Astrocyte of the hippocampus (primary cell): ENCODE measurements at places on chromosomes 11 and 22.
A peak's percentile ranks its signal among the peaks of the same experiment; 100 is the strongest.

DNA sequence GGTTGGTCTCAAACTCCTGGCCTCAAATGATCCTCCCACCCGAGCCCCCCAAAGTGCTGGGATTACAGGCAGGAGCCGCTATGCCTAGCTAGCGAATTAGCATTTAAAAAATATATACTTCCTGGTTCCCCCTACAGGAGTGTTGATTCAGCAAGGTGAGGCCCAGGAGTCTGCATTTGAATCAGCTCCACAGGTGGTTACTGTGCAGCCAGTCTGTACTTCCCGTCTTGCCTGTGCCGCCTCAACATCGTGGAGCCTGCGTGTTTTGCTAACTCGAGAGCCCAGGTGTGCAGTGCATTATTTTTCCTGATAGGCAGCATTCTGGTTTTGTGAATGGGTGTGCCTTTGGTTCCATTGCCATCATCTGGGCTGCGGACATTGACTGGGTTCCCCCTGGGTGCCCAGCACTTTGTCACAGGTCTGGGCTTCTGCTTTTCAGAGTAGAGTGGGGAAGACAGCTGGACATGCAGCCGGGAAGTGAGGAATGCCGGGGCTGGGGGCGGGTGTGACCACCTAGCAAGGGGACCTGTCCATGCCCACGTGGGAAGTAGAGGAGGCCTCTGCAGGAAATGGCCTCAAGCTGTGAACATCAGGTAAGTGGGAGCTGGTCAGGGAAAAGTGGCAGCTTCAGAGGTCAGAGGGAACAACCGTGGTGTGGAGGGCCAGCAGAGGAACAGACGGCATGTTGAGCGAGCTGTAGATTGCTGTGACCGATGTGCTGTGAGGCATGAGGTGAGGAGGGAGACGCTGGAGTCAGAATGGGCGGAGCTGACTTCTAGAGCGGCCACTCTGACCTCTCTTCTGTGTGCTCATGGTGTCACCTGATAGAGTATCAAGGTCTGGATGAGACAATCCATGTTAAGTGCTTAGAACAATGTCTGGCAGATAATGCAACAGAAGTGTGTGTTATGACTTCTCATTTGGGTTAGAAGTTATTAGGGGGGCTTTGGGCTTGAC is 42.2 kb downstream of the PPFIA1 start:
- DNase-seq, result no peak

DNA sequence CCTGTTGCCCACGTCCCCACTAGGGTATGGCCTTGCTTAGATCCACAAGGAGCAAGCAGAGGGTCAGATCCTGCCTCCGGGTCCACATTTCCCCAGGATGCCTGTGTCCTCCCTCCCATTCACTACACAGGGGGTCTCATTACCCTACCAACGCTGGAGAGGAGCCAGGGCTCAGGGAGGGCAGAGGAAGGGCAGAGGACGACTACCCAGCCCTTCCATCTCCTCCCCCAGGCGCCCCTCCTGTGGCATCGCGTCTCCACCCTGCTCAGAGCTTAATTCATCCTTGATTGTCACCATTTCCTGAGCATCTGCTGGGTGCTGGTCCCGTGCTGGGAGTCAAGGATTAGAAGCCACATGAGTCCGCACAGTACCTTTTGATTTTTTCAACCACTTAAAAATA is 5.0 kb downstream of the NFAM1 start:
- DNase-seq, result no peak

- peak; percentile 48 for DNase-seq
Observed at GRCh38 chr22:45804319-45804985, 132.8 kb downstream of the ATXN10 start.

GRCh38 chr22:21067901-21068680 is 22.3 kb downstream of the LRRC74B start:
- no peak for DNase-seq

GRCh38 chr11:70501933-70502540 is 103.7 kb downstream of the CTTN start:
- no peak for DNase-seq

- peak; percentile 84 for DNase-seq
Observed at GRCh38 chr11:47373876-47374719, 4.2 kb downstream of the SPI1 start.

DNA sequence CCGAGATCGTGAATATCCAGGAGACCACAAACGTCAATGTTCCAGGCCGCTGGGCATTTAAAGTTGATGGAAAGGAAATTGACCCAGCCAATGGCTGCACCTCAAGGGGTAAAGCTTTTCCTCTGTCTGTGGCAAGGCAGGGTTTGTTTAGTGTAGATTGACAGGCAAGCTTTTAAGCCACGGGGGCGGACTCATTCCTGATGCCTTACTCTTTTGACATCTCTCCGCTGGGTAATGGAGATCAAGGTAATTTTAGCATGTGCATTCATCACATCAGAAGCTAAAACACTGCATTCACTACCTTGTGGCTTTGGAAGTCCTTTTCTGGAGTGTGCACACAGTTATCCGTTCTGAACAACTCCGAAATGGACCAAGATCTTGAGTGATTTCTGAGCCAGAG is 12.6 kb downstream of the TECTA start:
- DNase-seq, result peak; percentile 32

GRCh38 chr11:66934950-66935779 is 23.0 kb downstream of the PC start:
- DNase-seq, result no peak

- no peak for DNase-seq
Observed at GRCh38 chr22:47050401-47051051, 288.1 kb downstream of the TBC1D22A start.

DNA sequence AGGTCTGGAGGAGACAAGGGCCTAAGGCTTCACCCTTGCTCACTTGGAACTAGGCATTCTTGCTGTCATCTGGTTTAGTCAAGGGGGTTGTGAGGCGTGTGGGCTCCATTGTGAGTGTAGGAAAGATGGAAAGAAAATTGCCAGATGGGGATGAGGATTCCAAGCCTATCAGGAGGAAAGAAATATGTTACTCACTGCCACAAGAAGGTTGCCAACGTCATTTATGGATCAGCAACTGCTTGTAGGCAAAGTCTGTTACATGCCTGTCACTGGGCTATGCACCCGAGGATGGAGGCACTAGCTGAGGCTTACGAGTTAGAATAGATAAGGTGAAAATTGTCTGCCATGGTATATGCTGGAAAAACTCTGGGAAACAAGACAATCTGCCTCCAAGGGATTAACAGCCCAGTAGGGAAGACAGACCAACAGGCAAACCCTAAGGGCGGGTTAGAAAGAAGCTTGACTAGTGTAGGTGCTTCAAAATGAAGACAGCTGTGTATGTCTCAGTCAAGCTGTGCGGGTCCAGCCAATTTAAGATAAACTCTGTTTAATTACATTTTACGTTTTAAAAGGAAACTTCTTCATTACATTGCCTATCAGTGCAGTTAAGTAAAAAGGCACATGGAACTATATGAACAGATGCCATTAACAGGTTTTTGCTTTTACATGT is 47.4 kb downstream of the SNX19 start:
- no peak for DNase-seq

DNA sequence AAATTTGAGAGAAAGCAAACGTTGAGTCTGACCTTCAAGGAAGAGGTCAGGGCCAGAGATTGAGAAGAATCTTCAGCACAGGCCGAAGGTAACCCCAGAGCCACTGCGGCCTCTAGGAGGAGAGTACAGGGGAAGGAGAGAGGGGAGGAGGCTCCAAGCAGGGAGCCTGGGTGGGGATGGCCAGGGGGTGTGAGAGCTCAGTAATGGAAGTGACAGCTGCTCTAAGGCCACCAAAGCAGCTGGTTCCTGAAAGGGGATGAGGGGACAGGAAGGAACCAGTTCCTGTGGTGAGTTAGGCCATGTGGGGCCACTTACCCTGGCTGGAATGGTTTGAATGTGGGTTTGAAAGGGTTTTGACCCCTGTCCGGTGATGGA is 46.1 kb downstream of the PISD start:
- DNase-seq, result no peak

GRCh38 chr11:62965574-62965973 is 19.2 kb downstream of the SLC22A6 start:
- no peak for DNase-seq

GRCh38 chr11:27847496-27847895 is 147.2 kb upstream of the BDNF start:
- DNase-seq, result no peak

GRCh38 chr11:105004021-105004420 is 18.9 kb downstream of the CASP5 start:
- DNase-seq, result no peak

DNA sequence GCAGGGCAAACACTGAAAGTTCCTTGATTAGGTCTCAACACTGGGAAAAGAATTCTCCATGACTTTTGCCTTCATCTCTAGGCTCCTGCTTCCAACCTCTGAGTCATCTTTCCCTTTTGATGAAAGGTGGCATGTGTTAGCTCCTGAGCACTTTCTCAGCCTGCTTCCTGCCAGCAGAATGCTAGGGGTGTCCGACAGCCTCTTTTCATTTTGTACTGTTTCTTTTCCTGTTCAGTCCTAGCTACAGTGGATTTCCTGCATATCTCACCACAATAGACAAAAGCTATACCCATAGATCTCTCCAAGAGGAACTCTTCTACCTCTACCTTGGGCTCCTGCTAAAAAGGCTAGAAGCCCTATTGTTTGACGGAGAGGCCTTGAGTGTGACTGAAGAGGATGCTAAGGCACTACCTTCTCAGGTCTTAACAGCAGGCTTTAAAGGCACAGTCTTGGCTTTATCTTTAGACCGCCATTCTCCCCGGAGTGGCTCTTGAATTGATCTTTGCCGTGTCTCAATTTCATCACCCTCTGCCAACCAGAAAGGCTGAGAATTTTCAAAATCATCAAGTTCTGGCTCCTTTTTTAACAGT is 145.5 kb downstream of the RBFOX2 start:
- peak; percentile 63 for DNase-seq

DNA sequence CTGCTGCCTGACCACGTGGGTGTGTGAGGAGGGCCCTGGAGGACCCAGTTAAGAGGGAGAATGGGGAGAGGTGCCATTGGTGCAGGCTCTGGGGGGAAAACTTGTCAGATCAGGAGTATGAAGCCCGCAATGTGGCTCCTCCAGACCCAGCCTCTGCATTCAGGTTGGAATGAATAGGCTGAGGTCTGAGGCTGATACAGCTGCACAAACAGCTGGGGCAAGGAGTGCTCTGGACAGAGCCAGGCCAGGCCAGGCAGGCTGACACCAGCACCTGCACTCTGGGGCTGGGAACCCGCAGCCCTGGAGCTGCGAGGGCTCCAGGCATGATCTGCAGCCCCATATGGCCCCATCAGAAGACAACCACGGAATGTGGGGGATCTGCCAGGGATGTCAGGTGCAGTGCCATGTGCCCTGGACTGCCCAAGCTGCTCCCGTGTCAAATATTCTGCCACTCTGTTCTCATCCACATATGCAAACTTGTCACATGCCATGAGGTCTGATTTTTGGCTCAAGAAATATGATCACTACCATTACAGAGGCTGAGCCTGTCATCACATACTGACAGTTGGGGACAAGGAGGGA is 27.2 kb upstream of the KCNJ11 start:
- no peak for DNase-seq

DNA sequence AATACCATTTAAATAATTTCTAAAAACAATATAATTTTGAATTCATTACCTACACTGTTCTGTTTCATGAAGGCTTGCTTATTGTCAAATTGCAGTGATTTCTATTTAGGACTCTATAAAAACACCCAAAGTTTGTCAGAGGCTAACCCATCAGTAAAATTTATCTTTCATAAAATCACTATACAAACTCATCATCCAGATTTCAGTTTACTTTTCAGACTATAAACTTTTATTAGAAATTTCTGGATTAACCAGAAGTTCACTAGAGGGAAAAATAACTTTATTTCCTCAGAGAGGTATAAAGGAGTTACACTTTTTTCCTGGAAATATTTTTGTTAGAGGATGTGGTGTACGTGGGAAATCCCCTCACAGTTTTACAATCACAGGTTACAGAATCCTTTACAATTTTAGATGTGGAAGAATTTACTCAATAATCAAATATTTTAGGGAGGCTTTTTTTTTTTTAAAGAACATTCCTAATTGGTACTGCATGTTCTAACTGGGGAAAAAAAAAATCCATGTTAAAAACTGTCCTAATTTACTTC is 176.7 kb downstream of the SWAP70 start:
- DNase-seq, result no peak

- no peak for DNase-seq
Observed at GRCh38 chr11:56906683-56907148, 82.0 kb upstream of the OR5AK2 start.

GRCh38 chr11:124725719-124726105 is 14.0 kb upstream of the NRGN start:
- DNase-seq, result no peak

DNA sequence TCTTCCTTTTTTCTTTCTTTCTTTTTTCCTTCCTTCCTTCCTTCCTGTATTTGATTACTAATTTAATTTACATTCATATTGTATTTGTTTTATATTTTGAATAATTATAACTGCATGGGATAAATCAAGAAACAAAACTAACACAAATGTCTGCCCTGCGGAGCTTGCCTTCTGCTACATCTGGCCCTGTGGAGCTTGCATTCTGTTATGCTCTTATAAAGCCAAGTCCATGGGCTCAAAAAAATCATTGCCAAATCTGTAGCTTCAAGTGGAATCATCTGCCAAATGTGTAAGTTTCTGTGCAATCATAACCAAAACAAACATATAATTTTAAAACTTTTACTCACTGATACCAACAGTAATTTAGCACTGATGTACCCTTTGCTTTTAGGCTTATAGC is 8.0 kb upstream of the OR52J3 start:
- DNase-seq, result no peak

DNA sequence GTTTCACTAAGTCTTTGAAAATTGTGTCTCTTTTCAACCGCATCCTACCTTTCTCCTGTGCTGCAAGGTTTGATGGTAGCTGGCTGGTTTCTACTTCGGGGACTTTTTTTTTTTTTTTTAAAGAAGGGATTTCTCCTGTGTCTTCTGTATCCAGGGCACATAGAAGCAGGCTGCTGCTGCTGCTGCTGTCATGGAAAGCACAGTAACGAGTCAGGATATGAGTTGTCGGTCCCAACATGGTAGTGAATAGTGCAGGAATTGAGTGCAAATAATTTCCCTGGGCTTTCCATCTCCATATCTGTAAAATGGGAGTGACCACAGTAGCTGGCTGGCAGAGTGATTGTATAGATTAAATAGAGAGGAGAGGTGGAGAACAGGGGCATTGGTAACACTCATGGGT is 118.3 kb upstream of the NAV2 start:
- no peak for DNase-seq

GRCh38 chr11:95459291-95460042 is 228.5 kb upstream of the SESN3 start:
- peak; percentile 83 for DNase-seq

- DNase-seq, result no peak
Observed at GRCh38 chr22:37370306-37370979, 56.8 kb downstream of the ELFN2 start.

- no peak for DNase-seq
Observed at GRCh38 chr11:57544566-57544965, 7.2 kb downstream of the SMTNL1 start.

DNA sequence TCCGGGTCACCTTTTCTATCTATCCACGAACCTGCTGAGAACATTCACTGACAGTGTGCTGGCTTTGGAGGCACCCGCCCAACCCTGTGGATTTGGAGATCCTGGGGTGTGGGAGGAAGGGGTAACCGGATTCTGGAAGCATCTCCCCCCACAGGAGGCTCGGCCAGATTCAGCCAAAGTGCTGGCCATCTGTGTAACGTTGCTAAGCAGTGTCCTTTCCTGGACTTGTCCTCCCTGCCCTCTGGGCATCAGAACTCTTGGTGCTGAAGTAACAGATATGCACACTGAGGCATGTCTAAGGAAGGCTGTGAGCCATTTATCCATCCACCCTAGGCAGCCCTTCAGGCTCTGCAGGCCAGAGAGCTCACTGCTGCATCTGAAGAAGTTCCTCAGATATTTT is 85.7 kb downstream of the SNX19 start:
- no peak for DNase-seq
